ENCODE measurements at places on chromosomes 16 and 17. TPM values are rescaled to one million over a fixed set of nuclear protein-coding genes. Genes with fewer than 3 reads are reported as not detected.

The PMM2 gene
- total RNA-seq: 61.0 TPM

The NPIPA3 gene
- total RNA-seq: 0.22 TPM

The MYH8 gene
- total RNA-seq: not detected

The FKBP10 gene
- total RNA-seq: 174 TPM
